ENCODE measurements at places on chromosomes 1 and 21.

GRCh38 chr1:56236688-56237087 is 342.7 kb downstream of the PLPP3 start:
- no peak for DNase-seq

DNA sequence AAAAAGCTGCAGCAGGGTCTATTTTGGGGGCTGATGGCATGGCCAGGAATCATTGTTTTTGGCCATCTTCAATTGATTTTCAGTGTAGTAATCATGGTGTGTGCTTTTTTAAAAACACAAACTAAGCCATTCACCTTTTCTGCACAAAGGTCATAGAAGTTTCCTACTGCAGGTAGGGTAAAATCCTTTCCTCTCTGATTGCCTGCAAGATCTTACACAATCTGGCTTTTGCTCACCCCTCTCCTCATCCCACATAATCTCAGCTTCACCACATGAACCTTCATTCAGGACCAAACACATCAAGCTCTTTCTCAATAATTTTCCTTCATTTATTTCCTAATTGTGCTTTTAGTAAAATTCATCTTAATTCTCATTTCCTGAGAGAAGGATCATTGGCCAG is 38.3 kb upstream of the GBP5 start:
- DNase-seq: no peak

DNA sequence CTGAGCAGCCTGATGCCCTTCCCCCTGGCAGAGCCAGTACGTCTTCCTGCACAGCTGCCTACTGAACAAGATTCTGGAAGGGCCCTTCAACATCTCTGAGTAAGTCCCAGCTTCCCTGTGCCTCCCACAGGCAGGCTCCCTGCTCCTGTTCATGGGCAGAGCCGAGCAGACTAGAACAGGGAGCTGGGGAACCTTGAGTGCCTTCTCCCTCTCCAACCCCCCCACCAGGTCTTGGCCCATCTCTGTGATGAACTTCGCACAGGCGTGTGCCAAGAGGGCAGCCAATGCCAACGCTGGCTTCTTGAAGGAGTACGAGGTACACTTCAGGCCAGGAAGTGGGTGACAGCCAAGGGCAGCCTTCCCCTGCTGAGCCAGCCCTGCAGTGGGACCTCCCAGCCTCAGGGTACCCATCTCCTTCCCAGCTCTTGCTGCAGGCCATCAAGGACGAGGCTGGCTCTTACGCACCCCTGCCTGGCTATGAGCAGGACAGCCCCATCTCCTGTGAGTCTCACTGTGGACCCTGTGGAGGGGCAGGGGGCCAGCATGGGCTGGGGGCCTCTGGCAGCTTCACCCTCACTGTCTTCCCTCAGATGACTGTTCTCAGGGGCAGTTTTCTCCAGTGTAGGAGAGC is 6.4 kb upstream of the LGR6 start:
- no peak for DNase-seq

DNA sequence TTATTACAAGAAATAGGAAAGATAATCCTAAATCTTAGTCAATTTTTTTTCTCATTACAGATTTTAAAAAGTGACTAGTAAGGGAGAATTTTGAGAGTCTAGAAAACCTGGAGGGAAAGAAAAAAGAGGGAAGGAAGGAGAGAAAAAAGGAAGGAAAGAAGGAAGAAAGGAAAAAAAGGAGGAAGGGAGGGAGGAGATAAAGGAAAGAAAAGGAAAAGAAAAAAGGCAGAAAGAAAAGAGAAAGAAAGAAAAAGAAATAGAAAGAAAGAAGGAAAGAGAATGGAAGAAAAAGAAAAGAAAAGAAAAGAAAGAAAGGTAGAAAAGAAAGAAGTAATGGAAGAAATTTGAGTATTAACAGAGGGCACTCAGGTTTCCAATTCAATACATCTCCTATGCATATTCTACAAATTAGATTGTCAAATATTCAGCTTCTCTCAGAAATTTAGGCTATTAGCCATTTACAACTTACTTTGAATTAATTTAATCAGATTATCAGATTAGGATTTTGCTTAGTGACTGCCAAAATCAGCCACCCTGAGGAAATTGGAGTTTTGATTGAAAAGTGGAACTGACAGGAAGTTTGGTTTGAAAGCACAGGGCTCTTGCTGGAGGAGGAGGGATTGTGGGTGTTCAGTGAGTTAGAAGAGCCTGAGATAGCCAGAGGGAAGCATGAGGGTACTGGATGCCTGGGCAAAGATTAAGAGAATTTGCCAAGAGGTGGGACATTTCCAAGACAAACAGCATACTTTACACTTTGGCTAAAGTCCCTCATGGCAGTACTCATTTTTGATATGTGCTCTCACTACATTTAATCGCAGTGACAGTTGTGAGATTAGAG is 677.8 kb downstream of the USP25 start:
- DNase-seq: no peak

DNA sequence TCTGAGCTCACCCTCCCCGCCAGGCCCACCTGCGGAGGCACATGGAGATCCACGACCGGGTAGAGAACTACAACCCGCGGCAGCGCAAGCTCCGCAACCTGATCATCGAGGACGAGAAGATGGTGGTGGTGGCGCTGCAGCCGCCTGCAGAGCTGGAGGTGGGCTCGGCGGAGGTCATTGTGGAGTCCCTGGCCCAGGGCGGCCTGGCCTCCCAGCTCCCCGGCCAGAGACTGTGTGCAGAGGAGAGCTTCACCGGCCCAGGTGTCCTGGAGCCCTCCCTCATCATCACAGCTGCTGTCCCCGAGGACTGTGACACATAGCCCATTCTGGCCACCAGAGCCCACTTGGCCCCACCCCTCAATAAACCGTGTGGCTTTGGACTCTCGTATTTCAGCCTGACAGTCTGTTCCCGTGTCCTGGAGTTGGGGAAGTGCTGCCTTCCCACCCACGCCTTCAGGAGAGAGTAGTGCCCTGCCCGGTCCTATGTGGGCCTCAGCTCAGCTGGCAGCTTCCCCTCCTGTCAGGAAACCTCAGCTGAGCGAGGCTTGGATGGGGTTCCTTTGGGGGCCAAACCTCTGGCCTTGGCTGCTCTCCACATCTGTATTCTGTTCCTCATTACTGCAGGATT is 9.2 kb downstream of the ZBTB48 start:
- no peak for DNase-seq

- no peak for DNase-seq
Observed at GRCh38 chr1:202274611-202275010, 67.1 kb downstream of the UBE2T start.

DNA sequence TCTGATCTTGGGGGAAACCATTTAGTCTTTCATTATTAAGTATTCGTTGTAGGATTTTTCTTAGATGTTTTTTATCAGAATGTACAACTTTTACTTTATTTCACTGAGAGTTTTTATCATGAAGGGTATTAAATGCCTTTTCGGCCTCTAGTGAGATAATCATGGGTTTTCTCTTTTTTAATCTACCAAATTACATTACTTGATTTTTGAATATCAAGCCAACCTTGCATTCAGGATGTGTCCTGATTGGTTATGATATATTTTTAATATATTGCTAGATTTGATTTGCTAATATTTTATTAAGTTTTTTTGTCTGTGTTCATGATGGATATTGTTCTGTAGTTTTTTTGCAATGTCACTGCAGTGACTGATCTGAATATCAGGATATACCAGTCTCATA is 9.4 kb downstream of the NUF2 start:
- DNase-seq: no peak

DNA sequence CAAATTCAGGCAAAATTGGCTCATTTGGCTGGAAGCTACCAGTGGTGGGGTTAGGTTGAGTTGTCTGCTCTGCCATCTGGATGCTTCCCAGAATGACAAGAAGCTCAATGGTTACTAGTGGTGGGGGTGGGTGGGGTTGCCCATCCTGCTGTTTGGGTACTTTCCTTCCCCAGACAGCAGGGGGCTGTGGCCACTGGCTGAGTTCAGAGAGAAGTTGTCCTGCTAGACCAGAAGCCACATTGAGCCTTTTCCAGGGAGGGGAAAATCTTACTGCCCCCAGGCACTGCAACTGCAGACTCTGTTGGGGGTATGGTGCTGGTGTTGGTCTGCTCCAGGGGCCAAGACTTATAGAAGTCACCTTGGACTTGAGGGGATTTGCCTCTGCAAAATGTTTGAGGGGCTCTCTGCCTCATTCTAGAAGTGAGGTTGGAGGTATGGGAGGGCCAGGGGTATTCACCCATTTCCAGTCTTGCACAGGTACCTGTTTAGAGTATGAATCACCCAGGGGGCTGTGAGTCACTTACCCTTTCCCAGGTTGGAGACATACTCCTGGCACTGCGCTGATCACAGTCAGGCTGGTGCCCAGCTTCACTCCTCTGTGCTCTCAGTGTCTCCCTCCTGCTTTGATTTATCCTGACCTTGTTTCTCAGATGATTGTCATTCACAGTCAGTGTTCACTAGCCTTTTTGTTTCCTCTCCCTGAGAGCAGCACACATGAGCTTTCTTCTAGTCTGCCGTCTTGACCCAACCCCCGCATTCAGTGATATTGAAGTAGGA is 89.1 kb upstream of the NEGR1 start:
- DNase-seq: no peak

GRCh38 chr1:151036356-151036755 is at the start of gene BNIPL:
TSS of gene BNIPL (plus strand) at chr1:151036586. CDS start at chr1:151036726, 140 bp downstream.
- DNase-seq: no peak

DNA sequence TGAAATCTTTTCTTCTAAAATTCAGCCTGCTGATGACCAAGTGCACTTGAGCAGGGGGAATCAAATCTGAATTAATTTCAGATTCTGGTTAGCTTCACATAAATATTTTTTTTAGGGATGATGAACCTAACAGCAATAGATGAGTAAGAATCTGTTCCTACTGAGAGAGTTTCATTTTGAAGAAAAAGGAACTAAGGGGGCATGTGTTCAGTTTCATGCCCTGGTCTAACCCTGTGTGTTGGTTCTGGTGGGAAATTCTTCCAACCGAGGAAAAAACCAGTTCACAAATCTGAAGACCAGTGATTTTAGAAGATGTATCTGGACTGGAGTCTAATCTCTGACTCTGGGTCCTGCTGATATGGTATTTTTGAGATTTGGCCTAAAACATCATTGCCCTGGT is 13.7 kb downstream of the SELL start:
- DNase-seq: no peak

GRCh38 chr1:159067699-159068621 is 8.6 kb downstream of the AIM2 start:
- no peak for DNase-seq

- no peak for DNase-seq
Observed at GRCh38 chr1:45787905-45788304, 15.5 kb upstream of the MAST2 start.

DNA sequence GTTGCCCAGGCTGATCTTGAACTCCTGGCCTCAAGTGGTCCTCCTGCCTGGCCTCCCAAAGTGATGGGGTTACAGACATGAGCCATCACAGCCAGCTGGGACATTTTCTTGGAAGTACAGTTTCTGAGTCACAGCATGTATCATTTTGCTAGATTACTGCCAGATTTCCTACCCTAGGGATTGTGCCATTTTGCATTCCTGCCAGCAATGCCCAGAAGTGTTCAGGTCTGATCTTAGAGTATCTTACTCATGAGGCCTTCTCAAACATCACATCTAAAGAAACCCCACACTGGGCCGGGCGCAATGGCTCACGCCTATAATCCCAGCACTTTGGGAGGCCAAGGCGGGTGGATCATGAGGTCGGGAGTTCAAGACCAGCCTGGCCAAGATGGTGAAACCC is 10.2 kb downstream of the BMP8A start:
- DNase-seq: no peak

DNA sequence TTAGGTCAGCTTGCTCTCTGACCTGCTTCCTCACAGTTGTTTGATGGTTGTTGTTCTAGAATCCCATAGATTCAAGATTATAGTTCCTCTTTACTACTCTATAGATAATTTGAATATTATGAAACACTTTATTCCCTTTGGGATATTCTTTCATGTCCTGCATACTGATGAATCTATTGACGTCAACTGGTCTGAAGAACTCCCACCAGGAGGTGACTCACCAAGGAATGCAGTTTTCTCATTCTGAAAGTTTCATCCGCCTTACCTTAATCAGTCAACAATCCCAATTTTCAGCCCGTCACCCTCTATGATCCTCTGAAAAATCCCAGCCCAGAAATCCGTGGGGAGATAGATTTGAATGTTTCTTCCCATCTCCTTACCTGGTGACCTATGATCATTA is 834.1 kb upstream of the PRMT6 start:
- DNase-seq: no peak

- DNase-seq: no peak
Observed at GRCh38 chr1:60225486-60225885, 151.9 kb upstream of the C1orf87 start.

DNA sequence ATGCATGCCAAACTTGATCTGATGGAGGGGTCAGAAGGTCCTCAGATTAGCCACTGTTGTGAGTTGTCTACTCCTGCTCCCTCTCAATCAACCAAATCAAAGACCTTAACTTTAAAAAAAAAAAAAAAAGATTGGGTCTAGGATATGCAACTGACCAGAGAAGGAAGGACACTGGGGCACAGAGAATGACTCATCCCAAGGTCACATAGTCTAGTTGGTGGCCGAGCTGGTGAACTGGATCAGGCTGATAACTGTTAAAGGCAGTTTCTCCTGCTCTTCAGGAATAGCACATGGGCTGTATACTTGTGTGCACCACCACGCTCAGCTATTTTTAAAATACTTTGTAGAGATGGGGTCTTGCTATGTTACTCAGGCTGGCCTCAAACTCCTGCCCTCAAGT is 14.8 kb upstream of the S100A7 start:
- no peak for DNase-seq

GRCh38 chr1:203673550-203674411 is 47.1 kb downstream of the ATP2B4 start:
- no peak for DNase-seq

DNA sequence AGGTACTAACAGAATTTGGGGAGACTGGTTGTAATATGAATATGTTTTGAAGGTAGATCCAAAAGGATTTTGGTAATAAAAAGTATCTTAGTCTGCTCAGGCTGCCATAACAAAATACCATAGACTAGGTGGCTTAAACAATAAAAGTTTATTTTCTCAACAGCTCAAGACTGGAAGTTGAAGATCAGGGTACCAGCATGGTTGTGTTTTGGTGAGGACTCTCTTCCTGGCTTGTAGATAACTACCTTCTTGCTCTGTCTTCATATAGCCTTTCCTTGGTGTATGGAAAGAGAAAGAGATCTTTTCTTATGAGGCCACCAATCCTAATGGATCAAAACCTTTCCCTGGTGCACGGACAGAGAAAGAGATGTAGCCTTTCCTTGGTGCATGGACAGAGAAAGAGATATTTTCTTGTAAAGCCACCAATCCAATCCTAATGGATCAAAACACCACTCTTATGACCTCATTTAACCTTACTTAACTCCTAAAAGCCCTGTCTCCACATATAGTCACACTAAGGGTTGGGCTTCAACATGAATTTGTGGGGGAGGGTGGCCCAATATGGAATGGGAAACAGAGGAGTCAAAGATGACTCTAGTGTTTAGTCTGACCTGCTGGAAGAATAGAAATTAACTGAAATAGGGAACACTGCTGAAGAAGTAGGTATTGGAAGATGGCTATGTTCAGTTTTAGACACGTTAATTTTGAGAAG is 5.4 kb upstream of the TSNAX start:
- DNase-seq: no peak

GRCh38 chr1:39960431-39960958 is 5.5 kb downstream of the MFSD2A start:
- no peak for DNase-seq

GRCh38 chr1:24191860-24192259 is 4.8 kb upstream of the IFNLR1 start:
- DNase-seq: no peak

- DNase-seq: no peak
Observed at GRCh38 chr21:32562426-32562825, 22.9 kb downstream of the TCP10L start.
